ENCODE measurements at places on chromosomes 7 and 10.

GRCh38 chr10:110786172-110786571 is 85.6 kb upstream of the PDCD4 start:
- DNase-seq = no peak

- peak; percentile 35 for DNase-seq
These were observed 90.1 kb upstream of the NANOS1 start for GRCh38 chr10:118939211-118940007.

- DNase-seq = peak; percentile 22
These were observed 3.6 kb upstream of the ITGB8 start for GRCh38 chr7:20327055-20327454.

- no peak for DNase-seq
These were observed 11.5 kb downstream of the TACR2 start for GRCh38 chr10:69405221-69405620.

DNA sequence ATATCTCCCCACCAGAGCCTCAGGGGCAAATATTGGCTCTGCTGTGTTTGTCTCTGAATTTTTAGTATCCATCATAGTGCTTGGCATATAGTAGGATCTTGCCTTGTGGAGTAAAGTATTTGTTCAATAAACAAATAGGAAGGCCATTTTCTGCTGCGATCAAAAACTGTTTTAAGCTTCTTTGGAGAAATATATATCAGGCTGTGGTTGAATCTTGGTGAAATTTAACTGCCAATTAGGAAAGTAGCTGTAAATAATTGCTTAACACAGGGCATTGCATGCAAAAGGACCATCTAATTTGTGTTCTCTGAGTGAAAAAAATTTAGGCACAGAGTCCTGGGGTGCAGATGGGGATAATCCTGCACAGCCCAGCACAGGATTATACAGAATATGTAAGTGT is 15.1 kb downstream of the VCL start:
- no peak for DNase-seq

DNA sequence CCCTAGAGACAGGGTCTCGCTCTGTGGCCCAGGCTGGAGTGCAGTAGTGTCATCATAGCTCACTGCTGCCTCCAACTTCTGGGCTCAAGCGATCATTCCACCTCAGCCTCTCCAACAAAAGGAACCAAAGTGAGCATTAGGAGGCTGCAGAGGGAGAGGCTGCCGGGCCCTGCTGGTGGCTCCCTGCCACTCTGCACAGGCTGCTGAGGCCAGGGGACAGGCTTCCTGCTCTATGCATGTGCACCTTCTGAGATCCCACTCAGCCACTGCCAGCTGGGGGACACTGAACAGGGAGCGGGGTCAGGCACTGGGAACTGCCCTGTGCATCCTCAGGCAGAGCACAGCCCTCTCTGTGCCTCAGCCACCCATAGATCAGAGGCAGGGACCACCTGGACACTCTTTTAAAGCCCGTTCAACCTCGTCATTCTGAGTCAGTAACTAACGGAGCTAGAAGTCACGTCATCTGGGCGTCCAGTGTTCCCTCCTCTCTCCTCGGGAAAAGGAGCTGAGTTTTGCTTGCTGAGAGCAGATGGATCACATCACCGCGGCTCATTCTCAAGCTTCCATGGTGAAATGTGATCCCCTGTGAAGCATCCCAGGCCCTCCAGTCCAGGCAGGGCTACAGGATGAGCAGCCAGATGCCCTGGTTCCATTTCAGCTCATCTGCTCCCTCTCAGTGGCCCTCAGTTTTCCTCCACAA is 109.6 kb downstream of the MYL10 start:
- DNase-seq = peak; percentile 65

GRCh38 chr10:84292502-84292901 is 35.9 kb upstream of the CCSER2 start:
- DNase-seq = no peak

GRCh38 chr7:16795624-16796023 is 9.2 kb downstream of the AGR2 start:
- no peak for DNase-seq

DNA sequence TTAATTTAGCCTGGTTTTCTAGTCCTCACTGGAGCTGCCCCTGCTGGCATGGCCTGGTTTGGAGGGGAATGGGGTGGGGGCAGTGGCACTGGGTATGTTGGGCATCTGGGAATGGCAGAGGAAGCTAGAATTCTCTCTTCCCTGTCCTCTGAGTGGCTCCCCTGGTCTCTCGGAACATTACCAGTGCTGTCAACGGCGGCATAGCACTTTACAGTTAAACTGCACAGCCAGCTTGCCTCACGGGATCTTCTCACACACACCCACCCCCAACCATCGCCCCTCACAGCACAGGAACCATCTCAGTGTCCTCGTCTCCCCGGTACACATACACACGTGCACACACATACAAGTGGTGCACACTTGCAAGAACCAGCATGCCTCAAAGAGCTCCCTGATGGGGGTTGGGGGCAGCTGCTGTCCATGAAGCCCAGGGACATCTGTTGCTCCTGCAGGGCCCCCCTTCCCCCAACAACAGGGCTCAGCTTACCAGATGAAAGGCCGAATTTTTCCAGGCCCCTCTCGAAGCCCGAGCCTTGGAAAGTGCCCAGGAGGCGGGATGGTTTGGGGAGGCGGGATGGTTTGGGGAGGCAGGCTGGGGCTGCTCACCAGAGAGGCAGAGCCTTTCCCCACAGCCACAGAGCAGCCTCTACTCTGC is 41.0 kb downstream of the TSPAN15 start:
- no peak for DNase-seq

- DNase-seq = no peak
These were observed 222.2 kb downstream of the ELFN1 start for GRCh38 chr7:1892011-1892965.

GRCh38 chr10:119248681-119249080 is 41.3 kb downstream of the GRK5 start:
- no peak for DNase-seq

GRCh38 chr7:90413185-90413528 is 9.9 kb downstream of the CLDN12 start:
- no peak for DNase-seq

DNA sequence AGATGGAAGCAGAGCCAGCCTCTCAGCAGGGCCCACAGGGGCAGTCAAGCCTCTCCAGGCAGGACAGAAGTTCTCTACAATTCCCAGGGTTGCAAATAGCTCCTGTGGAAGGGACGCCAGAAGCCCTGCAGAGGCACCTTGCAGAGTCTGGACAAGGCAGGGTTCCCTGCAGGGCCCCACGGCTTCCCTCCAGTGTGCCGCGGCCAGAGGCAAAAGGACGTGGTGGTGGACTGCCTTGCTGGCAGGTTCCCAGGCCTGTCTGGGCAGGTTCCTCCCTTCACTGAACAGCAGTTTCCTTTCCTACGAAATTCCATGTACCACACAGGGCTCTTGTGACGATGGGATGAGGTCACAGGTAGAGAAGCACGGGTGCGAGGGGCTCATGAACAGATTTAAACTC is 25.1 kb downstream of the UPP1 start:
- DNase-seq = no peak

DNA sequence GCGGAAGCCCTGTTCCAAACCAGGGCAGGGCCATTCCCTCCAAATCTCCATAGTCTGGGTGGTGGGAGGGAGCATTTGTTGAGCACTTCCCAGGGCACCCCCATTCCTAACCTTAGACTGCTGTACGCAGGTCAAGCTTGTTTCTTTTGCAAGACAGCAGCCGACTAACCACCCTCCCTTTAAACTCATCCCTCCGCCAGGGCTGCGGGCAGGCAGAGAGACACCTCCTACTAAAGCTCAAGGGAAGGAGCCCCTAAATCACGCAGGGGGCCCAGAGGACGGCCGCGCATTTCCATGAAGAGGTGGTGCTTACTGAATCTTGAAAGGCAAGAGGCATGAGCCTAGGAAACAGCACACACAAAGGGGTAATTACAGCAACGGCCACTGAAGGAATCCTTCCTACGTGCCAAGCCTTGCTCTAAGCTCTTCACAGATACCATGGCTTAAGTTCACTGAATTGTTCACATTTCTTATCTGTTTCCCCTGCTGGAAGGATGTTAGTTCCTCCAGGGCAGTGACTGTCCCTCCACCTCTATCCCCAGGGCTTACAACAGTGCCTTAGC is 90.0 kb downstream of the PROSER2 start:
- DNase-seq = no peak

- DNase-seq = no peak
These were observed 21.6 kb upstream of the PPA1 start for GRCh38 chr10:70254778-70255328.

GRCh38 chr7:107628461-107629064 is 32.1 kb upstream of the SLC26A4 start:
- no peak for DNase-seq

- DNase-seq = no peak
These were observed 146.6 kb upstream of the AUTS2 start for GRCh38 chr7:69451715-69452114.

- DNase-seq = no peak
These were observed 7.2 kb downstream of the FAM3C start for GRCh38 chr7:121388950-121389349.

- no peak for DNase-seq
These were observed 72.8 kb downstream of the PRKCQ start for GRCh38 chr10:6507311-6507710.

DNA sequence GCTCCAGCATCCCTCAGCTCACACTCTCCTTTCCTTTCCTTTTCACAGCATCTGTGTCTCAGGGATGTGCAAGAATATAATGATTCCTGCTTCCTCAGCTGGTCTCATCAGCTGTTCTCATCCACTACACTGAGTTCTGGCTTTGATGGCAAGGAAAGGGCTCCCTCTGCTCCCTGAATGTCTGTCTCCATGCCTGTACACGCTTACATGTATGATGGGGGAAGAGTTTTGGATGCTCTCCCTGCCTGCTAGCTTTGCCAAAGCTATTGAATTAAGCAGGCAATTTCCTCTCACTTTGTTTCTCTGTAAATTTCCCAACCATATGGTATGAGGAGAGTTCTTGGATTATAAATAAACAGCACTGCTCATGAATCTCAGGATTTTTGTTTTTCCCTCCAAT is 254.5 kb downstream of the SORCS3 start:
- no peak for DNase-seq

DNA sequence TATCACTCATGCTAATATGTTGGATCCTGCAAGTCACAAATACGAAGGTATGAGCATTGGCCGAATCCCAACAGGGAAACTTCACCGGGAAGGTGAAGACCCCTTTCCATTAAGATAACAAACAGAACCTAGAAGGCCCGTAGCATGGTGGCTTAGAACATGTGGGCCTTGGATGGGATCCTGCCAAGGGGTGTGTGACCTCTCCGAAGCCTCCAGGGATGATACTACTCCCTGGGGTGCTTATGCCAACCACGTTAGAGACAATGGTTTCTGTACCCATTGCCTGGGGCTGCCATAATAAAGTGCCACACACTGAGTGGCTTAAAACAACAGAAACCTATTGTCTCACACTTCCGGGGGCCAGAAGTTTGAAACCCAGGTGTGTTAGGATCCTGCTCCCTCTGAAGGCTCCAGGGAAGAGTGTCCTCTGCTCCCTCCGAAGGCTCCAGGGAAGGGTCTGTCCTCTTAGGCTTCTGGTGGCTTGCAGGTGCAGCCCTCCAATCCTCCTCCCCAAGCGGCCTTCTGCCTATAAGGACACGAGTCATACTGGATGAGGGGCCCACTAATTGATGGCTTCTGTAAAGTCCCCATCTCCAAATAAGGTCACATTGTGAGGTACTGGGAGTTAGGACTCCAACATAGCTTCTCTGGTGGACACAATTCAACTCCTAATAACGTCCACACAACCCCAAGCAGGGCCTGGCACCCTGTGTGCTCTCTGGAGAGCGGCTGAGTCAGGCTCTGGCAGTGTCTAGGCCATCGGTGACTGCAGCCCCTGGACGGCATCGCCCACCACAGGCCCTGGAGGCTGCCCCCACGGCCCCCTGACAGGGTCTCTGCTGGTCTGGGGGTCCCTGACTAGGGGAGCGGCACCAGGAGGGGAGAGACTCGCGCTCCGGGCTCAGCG is 992 bp upstream of the MGMT start:
- DNase-seq = no peak

- DNase-seq = no peak
These were observed 196.8 kb downstream of the XPNPEP1 start for GRCh38 chr10:109726473-109726872.

GRCh38 chr7:76262683-76263402 is 39.6 kb upstream of the HSPB1 start:
- peak; percentile 67 for DNase-seq

DNA sequence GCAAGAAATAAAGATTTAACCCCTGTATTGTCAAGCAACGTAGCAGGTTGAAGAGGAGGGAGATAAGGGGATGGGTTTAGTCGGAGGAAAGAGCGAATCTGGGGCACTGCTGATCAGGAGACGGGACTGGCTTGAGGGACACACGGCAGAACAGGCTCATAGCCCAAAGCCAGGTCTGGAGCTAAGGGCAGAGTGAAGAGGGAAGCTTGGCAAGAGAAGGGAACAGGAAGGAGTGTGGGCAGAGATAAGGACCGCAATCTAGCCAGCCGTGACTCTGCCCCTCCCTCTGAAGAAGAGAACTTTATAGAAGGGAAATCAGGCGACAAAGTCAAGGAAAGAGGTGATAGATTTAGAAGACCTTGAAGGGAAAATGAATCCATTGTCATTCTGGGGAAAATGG is 67.6 kb downstream of the CAV1 start:
- DNase-seq = no peak

DNA sequence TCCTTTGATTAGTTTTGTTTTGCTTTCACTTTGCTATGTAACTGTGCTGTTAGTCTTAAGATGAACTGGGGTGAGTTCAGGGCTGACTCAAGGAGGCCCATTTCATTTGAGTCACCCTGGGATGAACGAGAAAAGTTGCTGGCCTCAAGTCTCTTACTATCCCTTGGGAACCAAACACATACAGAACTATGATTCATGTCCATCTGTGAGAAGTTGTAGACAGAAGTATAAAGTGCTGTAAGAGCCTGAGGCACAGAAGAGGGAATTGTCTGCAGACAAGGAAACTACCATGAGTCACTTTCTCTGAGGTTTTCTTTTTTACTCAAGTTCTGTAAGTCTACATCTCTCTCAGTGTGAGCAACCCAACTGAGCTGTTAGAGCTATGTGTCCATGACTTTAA is 179.8 kb upstream of the CSTF2T start:
- peak; percentile 92 for DNase-seq

GRCh38 chr10:124829447-124830115 is 28.0 kb downstream of the ABRAXAS2 start:
- DNase-seq = no peak
